ENCODE measurements at places on chromosomes 2 and 18.

- DNase-seq: no peak
Observed at GRCh38 chr18:40911041-40911440, 1044.0 kb upstream of the PIK3C3 start.

DNA sequence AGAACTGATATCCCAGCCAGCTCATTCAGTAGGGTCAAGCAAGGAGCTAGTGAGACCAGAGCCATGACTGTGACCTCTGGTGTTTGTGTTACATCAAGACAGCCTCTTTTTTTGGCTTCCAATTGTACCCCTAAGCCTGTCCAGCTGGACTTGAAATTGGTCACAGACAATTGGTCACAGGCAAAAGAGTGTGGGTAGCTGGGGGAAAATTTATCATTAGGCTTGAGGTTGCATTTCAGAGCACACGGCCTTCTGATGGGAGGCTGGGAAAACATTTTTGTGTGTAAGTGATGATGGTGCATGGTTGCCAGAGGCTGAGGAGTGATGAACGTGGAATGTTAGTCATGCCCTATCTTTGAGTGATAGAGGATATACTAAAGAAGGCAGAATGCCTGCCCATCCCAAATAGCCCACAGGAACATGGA is 285.1 kb upstream of the SLC14A2 start:
- no peak for DNase-seq

DNA sequence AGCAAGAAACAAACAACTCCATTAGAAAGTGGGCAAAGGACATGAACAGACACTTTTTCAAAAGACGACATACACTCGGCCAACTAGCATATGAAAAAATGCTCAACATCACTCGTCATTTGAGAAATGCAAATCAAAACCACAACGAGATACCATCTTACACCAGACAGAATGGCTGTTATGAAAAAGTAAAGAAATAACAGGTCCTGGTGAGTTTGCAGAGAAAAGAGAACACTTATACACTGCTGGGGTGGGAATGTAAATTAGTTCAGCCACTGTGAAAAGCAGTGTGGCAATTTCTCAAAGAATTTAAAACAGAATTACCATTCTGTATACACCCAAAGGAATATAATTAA is 130.5 kb downstream of the PLCL1 start:
- no peak for DNase-seq

DNA sequence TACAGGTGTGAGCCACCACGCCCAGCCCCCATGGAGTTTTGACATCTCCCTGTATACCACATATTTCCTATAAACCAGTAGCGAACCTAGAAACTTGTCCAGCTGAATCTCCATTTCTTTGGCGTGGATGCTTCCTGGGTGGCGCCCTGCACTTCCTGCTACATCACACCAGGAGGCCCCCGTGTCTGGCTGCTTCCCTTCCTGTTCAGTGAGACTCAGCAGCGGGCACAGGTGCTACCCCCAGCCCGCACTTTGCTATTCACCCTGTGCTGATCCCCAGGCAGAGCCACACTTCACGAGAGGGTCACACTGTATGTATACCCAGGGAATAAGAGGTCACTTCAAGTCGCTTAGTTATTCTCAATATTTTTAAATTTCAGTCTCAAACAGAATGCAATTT is 35.0 kb downstream of the CYP27C1 start:
- DNase-seq: no peak

- DNase-seq: no peak
Observed at GRCh38 chr2:216164087-216164486, 54.9 kb downstream of the XRCC5 start.

DNA sequence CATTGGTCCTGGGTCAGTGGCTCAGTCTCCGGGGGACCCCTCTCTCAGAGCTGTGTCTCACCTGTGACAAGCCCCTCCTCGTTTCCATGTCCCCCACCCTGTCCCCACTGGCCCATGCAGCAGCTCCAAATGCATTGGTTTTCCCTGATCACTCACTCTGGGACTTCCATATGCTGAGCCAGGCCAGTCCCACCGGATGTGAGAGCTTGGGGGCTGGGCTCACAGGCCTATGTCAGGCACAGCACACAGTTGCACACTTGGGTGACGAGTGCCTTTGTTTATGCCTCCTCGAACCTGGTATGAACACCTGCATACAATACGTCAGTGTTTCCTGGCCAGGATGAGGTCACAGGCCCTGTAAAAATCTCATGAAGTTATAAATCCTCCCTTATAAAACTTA is 232.5 kb downstream of the TFCP2L1 start:
- DNase-seq: no peak

DNA sequence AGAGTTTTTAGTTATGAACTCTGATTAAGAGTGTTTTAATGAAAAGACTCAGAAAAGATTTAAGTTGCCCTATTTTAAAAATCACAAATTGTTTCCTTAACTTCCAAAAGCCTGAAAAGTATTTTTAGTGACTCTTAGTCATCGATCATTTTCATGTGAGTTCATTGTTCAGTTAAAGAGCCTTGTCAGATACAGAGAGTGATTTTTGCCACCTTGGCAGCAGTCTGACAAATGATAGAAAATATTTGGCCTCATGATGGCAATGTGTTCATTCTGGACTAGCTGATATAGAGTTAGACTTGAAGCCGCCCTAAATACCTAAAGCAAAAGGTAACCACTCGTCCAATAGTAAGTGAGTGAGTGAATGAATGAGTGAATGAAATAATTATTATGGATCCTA is 225.8 kb downstream of the CPS1 start:
- DNase-seq: no peak

- no peak for DNase-seq
Observed at GRCh38 chr18:52200921-52201663, 138.9 kb upstream of the DCC start.

GRCh38 chr18:49747876-49748275 is 65.5 kb downstream of the ACAA2 start:
- DNase-seq: no peak

- DNase-seq: no peak
Observed at GRCh38 chr18:73577365-73577764, 570.3 kb downstream of the FBXO15 start.

GRCh38 chr18:9417073-9417851 is 58.1 kb upstream of the RALBP1 start:
- DNase-seq: no peak

GRCh38 chr2:46481198-46482193 is 2.1 kb downstream of the TMEM247 start:
- no peak for DNase-seq

DNA sequence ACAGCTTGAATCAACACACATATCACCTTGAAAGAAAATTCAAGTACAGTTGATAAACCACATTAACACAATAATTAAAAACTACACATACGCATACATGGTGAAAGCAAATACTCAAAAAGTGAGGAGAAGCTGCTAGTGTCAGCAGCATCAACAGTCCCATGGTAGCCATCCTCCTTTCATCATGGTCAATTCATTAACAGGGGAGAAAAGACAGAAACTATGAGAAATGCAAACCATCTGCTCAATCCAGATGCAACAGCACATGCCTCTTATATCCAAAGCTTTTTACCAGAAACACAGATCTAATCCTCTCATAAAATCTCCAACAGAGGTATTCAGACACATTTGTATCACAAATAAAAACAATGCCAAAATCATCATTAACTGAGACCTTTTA is 81.9 kb upstream of the CHRNA1 start:
- DNase-seq: no peak

- peak; percentile 63 for DNase-seq
Observed at GRCh38 chr2:176088048-176088936, 4.2 kb upstream of the HOXD13 start.

- DNase-seq: no peak
Observed at GRCh38 chr18:23629444-23629946, 33.2 kb downstream of the ANKRD29 start.

DNA sequence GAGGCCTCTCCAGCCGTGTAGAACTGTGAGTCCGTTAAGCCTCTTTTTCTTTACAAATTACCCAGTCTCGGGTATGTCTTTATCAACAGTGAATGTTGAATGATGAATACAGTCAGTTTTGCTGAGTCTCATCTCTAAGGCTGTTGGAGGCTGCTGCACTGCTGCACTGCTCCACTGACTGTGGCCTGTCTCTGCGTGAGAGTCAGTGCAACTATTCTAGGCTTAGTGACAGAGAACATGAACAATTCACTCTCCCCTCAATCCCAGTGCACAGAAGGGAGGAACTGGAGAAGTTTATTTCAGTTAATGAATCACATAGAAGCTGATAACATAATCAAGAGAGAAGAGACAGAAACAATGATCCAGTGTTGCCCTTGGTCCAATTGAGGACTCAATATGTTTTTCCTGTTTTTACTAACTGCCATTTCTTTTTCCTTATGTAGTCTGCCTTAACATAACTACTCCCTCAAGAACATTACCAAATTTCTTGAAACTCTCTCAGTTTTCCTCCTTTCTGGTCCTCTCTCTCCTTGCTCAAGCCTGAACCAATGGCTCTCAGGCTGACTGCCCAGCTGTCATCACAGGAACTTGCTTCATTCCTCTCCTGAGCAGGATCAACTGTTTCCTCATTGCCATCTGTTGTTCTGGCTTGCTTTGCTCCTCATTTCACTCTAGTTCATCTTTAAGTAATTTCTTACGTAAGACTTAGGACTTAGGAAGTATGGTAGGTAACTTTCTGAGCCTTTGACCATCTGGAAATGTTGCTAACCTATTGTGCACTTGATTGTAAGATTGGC is 483.2 kb downstream of the METTL4 start:
- DNase-seq: no peak

- peak; percentile 3 for DNase-seq
Observed at GRCh38 chr2:127138281-127138680, 31.3 kb upstream of the BIN1 start.

DNA sequence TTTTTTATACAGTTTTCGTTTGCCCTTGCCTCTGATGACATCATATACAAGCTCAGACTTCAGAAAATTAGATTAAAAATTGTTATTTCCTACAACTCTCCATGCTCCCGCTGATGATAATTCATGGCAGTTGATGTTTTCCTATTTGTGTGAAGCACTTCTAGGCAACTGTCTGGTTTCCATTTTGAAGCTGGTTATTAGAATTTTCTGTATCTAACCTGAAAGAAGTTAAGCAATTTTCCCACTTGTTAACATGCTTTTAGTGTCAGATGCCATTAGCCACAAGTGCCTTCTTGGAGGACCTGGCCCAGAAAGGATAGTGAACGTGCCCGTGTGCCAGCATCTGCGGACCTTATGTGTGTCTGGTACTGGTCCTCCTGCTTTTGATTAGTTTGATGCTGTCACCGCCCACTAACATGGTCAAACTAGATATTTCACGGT is 347.6 kb upstream of the RAB12 start:
- DNase-seq: no peak

GRCh38 chr2:169978402-169979017 is 151.3 kb downstream of the UBR3 start:
- DNase-seq: no peak

GRCh38 chr2:190418727-190419126 is 10.6 kb downstream of the MFSD6 start:
- DNase-seq: no peak

- no peak for DNase-seq
Observed at GRCh38 chr2:173654896-173655265, 300.2 kb downstream of the CDCA7 start.

DNA sequence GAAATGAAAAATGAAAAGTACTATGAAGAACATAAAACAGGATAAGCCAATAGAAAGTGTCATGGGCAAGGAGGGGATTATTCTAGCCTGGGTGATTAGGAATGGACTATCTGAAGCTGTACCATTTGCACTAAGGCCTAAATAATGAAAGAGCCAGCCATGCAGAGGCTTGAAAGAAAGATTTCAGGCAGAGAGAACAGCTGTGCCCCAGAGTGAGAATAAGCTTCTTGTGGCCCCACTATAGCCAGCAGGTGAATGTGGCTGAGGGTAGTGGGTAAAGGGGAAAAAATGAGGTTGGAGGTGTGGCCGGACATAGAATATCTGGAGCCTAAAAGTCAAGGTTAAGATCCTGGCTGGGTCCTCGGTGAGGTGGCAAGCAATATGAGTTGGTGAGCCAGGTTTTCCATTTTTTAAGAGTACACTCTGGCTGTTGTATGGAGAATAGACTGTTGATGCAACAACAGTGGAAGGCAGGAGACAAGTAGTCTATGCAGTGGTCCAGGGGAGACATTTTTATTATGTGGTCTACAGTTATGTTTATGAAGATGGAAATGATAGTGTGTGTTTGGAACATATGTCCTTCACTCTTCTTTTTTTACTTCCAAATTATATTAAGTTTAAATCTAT is 135.2 kb upstream of the SETBP1 start:
- no peak for DNase-seq

DNA sequence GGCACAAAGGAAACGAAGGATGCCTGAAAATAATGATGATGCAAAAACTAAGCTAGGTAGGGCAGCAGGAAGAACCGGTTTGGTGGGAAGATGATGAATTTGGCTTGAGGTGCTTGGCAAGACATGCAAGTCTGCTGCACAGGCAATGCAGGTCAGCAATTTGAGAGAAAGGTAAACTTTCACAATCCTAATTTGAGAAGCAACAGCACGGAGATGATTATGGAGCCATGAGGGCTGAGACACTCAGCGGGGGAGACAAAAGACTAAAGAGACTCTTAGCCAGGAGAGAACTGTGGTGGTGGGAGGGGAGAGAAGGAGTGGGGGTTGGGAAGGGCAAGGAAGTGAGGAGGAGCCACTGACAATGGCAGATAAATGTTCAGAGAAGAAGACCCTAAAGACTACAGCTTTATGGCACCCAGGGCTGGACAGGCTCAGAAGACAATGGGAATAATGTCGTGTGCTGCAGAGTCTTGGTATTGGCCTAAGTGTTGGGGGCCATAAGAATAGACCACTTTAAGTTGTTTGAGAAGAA is 19.4 kb upstream of the RNF149 start:
- DNase-seq: no peak

DNA sequence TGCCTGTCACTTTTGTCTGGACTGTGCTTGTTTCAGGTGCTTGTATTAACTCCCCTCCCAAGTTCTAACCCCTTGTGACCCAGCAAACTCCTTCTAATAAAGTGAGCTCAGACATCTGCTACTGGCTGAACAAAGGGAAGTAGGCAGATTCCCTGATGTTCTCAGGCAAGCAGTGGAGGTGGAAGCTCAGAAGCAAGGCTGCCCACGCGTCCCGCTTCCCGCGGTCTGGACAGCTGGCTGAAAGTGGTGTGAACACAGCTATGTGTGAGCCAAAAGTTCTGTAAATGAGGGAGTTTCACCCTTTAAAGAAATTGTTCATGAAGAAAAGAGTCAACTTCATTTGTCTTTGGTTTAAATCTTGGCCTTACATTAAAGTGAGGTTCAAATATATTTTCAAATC is 40.0 kb downstream of the NAPG start:
- no peak for DNase-seq

- DNase-seq: no peak
Observed at GRCh38 chr2:128901572-128902391, 583.1 kb upstream of the HS6ST1 start.

All from activated CD8-positive, alpha-beta memory T cell treated with anti-CD3 and anti-CD28 coated beads for 24 hours (primary cell).